ENCODE measurements at places on chromosomes 1 and 21.

GRCh38 chr1:202274611-202275010 lies 67.1 kb downstream of the UBE2T start:
- DNase-seq, result peak; percentile 42

GRCh38 chr1:227280836-227281235 lies 37.5 kb downstream of the CDC42BPA start:
- DNase-seq, result no peak

GRCh38 chr1:153773096-153773921 lies 1.9 kb upstream of the SLC27A3 start:
- no peak for DNase-seq

DNA sequence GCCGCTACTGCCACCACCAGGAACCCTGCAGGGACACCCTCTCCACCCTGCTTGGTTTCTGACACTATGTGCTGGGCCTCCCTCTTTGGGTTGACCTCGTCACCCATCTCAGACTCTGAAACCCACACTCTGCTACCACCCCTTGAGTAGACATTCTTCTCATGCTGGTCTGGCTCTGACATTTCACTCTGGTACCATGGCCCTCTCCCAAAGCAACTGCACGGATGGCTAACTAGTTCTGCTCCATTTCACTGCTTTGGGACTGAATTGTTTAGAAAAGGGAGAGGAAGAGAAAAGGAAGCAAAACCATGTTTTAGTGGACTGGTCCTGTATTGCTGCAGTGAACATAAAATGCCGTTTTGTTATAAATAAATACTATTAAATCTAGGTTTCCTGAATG lies 137.8 kb downstream of the KCNK2 start:
- DNase-seq, result no peak

GRCh38 chr21:34795175-34795547 lies 126.4 kb downstream of the CLIC6 start:
- no peak for DNase-seq

GRCh38 chr1:111201275-111202090 lies 1.0 kb upstream of the DENND2D start:
- no peak for DNase-seq

DNA sequence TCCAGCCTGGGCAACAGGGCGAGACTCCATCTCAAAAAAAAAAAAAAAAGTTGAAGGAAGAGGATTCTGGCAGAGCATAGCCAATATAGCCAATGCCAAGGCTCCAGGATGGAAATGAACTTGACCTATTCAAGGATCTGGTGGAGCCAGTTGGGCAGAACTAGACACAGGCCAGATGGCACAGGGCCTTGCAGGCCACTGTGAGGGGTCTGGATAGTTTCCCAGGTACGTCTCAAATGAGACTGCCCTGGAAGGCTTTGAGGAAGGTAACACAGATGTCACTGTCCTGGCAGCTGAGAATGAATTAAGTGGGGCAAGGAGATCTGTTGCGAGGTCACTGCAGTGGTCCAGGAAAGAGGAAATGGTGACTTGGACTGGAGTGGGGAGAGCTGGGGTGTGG lies 12.0 kb upstream of the ARHGEF19 start:
- DNase-seq, result no peak

- DNase-seq, result no peak
Observed at GRCh38 chr1:210053126-210053525, 115.1 kb downstream of the SYT14 start.

DNA sequence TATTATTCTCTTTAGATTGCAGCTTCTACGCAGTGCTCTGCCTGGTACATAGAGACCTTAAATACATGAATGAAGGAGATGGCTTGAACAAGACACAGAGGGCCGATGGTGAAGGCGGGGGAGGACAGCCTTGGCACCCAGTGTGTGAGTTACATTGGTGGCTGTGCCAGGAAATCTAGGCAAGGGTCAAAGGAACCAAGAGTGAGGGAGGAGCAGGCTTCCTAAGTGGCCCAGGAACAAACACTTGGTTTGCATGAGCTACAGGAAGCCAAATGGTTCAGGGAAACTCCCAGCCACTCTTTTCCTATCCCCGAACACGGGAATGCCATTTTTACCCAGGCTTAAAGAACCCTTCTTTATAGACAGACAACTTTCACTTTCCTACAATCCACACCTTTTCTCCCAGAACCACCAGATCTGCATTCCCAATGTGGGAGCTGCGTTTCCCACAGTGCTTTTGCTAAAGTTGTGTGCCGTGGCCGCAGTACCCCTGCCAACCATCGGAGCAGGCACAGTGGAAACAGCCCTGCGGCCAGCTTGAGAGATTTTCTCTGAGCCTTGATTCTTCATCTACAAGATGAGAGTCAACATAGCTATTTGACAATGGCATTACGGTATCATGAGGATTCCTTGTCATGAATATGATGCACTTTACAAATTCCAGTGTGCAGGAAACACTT lies 3.5 kb upstream of the CLEC20A start:
- no peak for DNase-seq

- DNase-seq, result no peak
Observed at GRCh38 chr21:18006691-18007090, 187.5 kb upstream of the C21orf91 start.

GRCh38 chr1:20974069-20974468 lies 187.0 kb upstream of the HP1BP3 start:
- no peak for DNase-seq

DNA sequence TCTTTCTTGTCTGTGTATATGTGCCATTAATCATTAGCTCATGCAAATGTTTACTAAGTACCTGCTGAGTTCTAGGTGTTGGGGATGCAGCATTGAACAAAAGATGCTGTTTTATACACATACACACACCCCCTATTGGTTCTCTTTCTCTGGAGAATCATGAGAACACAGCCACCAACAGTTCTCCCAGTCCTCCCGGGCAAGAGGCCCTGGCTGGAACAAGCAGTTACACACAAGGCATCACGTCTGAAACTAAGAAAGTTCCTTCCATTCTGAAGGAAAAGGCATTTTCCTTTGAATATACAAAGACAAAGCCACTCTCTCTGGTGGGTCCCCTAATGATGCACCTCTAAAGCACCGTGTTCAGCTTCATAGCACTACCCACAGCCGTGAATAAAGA lies 10.8 kb downstream of the CASP9 start:
- no peak for DNase-seq

DNA sequence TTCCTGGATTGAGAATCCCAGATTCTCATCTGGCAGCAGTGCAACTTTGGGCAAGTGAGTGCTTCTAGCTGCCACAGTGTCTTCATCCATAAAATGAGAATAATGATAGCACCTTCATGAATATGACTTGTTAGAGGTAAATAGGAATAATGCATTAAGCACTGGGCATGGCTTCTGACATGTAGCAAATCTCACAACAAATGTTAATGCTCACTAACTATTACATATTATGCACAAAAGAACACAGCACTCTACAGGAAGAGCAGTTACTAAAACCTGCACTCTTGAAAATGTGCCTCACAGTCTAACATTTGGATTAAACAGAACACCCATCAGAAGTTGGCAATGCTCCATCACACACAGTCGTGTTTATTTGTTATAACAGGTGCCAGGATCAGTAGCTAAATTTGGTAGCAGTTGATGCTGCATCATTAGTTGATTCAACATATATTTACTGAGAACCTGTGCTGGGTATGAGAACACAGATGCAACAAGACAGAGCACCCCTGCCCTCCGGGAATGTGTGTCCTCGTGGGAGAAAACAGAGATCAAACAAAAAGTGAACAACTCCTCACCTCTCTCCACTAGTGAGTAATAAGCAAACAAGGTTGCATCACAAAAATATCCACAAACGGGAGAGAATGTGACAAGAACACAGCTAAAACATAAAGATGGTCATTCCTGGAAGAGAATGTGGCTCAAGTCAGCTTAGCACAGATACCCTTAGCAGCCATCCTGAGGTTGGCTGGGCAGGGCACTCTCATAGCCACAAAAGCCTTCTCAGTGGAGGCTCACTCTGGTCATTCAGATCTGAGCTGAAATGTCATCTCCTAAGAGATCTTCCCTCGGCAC lies 26.2 kb upstream of the LBR start:
- DNase-seq, result no peak

DNA sequence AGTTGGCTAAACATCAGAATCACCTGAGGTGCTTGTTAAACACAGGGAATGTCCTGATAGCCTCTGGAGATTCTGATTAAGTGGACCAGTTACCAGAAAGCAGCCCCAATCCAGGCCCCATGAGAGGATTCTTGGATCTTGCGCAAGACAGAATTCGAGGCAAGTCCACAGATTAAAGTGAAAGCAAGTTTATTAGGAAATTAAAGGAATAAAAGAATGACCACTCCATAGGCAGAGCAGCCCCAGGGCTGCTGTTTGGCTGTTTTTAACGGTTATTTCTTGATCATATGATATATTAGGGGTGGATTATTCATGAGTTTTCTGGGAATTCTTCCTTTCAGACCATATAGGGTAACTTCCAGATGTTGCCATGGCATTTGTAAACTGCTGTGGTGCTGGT lies 176.2 kb downstream of the ROR1 start:
- no peak for DNase-seq

DNA sequence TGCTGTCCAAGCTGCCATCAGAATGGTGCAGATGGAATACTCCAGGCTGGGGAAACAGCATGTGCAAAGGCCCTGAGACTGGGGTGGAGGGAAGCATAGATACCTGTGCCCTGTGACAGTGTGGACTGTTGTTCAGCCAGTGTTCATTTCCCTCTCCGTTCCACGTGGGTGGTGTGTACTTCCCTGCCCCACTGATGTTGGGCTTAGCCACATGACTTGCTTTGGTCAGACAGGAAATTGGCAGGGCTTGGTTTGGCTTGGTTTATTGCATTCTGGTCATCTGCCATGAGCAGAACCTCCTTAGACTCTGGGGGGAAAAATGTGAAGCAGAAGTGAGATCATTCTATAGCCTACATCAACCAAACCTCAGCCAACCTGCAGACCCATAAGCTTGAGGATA lies 102.4 kb upstream of the IGSF21 start:
- no peak for DNase-seq

DNA sequence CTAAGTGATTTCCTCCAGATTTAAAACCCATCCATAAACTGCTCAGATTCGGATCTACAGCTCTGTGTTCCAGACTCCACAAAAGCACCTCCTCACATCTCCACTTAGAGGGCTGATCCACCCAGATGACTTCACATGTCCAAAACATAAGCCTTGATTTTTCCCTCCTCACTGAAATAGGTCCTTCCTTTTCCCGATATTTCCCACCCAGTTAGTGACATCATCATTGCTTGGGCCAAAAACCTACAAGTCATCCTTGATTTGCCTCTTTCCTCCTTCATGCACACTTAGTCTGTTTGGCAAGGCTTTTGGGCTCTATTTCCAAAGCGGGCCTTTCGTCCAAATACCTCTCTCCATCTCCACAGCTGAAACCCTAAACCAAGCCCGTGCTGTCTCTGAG lies 32.3 kb downstream of the CCDC185 start:
- DNase-seq, result no peak

GRCh38 chr1:32055416-32055815 lies 17.3 kb upstream of the TMEM39B start:
- no peak for DNase-seq

DNA sequence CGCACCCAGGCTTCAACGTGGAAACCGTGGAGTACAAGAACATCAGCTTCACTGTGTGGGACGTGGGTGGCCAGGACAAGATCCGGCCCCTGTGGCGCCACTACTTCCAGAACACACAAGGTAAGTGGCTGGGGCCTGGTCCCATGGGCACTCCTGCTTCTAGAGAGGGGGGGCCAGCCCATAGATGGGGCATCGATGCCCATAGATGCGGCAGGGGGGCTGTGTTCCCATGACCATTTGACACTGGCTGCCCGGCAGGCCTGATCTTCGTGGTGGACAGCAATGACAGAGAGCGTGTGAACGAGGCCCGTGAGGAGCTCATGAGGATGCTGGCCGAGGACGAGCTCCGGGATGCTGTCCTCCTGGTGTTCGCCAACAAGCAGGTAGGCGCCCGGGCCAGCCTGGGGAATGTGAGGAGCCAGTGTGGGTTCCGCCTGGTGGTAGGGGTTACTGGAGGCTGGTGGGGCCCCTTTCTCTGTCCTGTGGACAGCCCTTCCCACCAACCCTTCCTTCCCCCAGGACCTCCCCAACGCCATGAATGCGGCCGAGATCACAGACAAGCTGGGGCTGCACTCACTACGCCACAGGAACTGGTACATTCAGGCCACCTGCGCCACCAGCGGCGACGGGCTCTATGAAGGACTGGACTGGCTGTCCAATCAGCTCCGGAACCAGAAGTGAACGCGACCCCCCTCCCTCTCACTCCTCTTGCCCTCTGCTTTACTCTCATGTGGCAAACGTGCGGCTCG lies 5.6 kb downstream of the C1orf35 start:
- no peak for DNase-seq

- DNase-seq, result peak; percentile 30
Observed at GRCh38 chr1:45522324-45523104, 830 bp upstream of the PRDX1 start.

DNA sequence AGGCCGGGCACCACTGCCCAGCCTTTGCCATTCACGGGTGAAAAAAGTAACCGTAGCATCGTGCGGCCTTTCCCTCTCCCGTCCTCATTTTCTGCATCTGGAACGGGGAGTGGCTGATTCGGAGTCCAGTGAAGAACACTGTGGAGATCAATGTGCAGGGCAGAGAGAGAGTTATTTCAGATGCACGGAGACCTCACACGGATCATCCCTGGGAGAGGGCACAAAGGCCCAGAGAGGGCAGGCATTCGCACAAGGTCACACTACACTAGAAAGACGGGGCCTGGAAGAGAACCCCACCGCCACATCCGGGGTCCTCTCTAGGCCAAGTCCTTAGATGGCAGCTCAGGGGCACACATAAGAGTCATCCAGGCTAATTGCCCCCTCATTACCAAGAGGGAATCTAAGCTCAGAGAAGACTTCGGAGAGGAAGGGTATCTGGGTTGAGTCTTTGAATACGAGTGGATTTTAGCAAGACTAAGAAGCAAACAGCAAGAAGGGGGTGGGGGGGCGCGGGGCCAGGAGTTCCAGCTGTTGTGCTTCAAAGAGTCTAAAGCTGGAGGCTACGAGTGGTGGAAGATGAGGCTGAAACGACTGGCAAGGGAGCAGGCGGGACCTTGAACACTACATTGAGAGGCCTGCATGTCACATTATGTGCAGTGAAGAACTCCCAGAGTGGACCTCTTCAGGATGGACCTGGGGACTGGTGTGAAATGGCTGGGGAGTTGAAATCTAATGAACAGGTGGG lies 857 bp downstream of the GPX7 start:
- no peak for DNase-seq

DNA sequence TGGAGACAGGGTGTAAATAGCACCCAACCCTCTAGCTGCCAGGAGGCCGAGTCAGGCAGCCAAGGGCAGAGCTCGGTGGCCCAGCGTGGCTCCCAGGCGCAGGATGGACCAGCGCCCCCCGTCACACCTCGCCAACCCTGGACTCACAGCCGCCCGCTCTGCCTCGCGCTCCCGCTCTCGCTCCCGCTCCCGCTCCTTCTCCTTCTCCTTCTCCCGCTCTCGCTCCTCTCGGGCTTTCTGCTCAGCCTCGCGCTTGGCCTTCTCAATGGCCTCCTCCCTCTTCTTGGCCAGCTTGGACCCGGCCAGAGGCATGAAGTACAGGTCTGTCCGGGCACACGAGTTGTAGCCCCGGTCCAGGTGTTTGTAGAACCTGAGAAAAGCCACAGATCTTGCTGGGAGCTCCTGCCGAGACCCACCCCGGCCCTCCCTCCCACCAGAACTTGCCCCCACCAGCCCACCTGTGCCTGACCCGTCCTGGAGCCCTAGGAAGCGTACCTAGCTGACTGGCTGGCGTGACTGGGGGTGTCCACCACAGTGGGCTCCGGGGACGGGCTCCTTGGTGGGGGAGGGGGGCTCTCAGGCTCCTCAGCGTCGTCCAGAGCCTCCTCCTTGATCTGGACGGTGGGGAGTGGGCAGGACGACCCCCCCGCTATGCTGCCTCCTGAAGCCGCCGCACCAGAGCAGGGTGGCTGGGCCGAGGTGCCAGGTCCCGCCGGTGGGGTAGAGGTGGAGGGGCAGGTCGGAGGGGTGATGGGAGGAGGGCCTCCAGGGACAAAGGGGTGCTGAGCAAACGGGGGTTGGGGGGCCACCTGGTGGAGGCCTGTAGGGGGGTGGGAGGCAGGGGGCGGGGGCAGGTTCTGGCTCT lies 41.9 kb downstream of the SLC45A1 start:
- DNase-seq, result no peak

All from stimulated activated CD4-positive, alpha-beta T cell treated with anti-CD3 and anti-CD28 coated beads, Interleukin-4, amount 100 ng/mL, for 24 hours (primary cell).